Cardiac muscle cell (in vitro differentiated cells and primary cell): ENCODE measurements at places on chromosomes 11 and 22. TPM values are rescaled to one million over a fixed set of nuclear protein-coding genes. Genes with fewer than 3 reads are reported as not detected.

Gene MUC2
- total RNA-seq, result 0.03 TPM in 1 of 2 replicates, not detected in the other

DNA sequence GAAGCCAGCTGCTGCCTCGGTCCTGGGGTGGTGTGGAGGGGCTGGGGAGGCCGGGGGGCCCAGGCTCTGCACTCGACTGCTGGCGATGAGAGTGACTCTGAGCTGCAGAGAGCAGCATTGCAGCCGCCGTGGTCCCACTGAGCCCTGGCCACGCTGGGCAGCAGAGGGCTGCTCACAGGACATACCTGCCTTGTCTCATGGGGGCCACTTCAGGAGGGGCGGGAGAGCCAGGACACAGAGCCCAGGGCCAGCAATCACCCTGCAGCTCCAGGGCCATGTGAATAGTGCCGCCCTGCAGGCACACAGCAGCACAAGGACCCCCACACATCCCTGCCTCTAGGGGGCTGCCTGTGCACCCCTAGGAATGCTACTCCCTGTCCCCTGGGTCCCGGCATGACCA lies 147.0 kb downstream of the CRYBB2 start:
- DNase-seq, result no peak

DNA sequence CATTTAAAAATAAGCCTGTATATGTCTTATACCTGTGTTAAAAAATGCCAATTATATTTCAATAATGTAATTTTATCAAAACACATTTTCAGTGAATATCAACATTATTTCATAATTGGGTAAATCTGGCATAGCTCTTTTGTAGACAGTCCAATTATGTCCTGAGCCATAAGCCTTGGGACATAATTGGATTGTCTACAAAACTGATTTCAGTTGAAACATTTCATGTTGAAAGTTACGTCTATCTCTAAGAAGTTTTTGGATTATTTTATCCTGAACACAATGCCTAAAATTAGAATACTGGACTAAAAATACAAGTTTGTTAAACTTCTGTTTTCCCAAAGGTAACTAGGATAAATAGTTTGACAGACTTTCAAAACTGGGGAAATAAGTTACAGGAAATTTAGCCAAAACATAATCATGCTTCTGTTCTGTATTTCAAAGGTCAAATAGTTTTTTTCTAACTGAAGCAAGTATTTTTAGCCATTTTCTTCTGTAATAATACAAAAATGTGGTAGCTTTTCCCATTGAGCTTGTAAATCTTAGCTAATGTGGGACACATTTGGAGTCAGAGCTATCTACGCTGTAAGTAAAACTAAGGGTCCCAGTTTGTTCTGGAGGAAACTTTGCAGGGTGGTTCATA lies 100.7 kb upstream of the BIRC3 start:
- no peak for DNase-seq

GRCh38 chr22:49047447-49047846 lies 780.2 kb downstream of the BRD1 start:
- DNase-seq, result no peak

DNA sequence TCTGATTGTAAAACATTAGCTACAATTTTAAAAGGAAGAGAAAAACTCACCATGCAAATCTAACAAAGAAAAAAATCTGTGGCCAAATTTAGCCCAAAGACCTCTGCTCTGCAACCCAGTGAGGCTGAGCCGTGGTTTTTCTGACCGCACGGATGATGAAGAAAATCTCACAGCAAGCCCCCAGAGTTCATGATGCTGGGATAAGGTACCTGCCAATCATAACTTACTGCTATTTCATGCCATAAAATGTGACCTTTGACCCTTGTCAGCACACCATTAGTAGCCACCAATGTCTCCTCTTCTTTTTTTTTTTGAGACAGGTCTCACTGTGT lies 11.1 kb downstream of the CERK start:
- DNase-seq, result no peak

DNA sequence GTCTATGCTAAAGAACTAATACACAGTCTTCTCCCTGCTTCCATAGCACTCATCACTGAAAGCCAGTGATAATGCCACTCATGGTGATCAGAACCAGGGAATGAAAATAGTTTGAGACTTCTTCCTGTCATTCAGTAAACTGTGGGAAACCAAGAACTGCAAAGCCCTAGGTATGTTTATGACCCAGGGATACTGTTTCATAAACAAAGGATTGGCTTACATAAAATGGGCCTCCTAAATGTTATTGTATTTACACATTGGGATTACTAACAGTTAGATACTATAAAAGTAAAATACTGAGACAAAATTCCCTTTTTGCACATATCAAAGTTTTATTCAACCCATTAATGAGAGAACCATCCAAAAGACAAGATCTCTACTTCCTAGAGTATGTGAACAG lies 21.3 kb upstream of the CWF19L2 start:
- no peak for DNase-seq
